Endothelial cell of coronary artery (primary cell): ENCODE measurements at places on chromosomes 7 and 10. TPM values are rescaled to one million over a fixed set of nuclear protein-coding genes. Genes with fewer than 3 reads are reported as not detected.

Gene NPFFR1
- total RNA-seq, result not detected in 2 replicates

Gene TAS2R3
- total RNA-seq, result 1.2 and 1.3 TPM in 2 replicates

Gene STEAP1B
- total RNA-seq, result 23.6 and 29.0 TPM in 2 replicates

Gene SMKR1
- total RNA-seq, result 0.28 and 0.54 TPM in 2 replicates

Gene CAV2
- 149 and 215 TPM in 2 replicates for total RNA-seq

Gene TRIM56
- 18.7 and 36.1 TPM in 2 replicates for total RNA-seq

Gene LIPJ
- under 0.01 TPM in 1 of 2 replicates, not detected in the other for total RNA-seq

Gene CPEB3
- total RNA-seq, result 0.81 and 0.94 TPM in 2 replicates

Gene CDK1
- 19.0 and 40.9 TPM in 2 replicates for total RNA-seq

Gene GJD4
- total RNA-seq, result under 0.01 and 0.09 TPM in 2 replicates

Gene CROT
- 7.6 and 8.9 TPM in 2 replicates for total RNA-seq

Gene ARHGEF35
- total RNA-seq, result 0.18 and 0.56 TPM in 2 replicates

Gene AVPI1
- 1.6 and 2.2 TPM in 2 replicates for total RNA-seq

Gene NRG3
- 0.19 TPM in 1 of 2 replicates, not detected in the other for total RNA-seq

Gene CELF2
- total RNA-seq, result 10.5 and 12.0 TPM in 2 replicates

Gene NUTM2E
- total RNA-seq, result 0.09 TPM in 1 of 2 replicates, not detected in the other

Gene FEZF1
- not detected in 2 replicates for total RNA-seq

Gene CALHM3
- not detected in 2 replicates for total RNA-seq

Gene FAM221A
- total RNA-seq, result 3.4 and 5.0 TPM in 2 replicates

Gene SDK1
- 0.81 and 1.5 TPM in 2 replicates for total RNA-seq

Gene TYSND1
- total RNA-seq, result 4.8 and 6.2 TPM in 2 replicates
